ENCODE measurements at places on chromosomes 13 and 19.

- DNase-seq = no peak
Observed at GRCh38 chr13:36666477-36667229, 7.2 kb upstream of the SERTM1 start.

DNA sequence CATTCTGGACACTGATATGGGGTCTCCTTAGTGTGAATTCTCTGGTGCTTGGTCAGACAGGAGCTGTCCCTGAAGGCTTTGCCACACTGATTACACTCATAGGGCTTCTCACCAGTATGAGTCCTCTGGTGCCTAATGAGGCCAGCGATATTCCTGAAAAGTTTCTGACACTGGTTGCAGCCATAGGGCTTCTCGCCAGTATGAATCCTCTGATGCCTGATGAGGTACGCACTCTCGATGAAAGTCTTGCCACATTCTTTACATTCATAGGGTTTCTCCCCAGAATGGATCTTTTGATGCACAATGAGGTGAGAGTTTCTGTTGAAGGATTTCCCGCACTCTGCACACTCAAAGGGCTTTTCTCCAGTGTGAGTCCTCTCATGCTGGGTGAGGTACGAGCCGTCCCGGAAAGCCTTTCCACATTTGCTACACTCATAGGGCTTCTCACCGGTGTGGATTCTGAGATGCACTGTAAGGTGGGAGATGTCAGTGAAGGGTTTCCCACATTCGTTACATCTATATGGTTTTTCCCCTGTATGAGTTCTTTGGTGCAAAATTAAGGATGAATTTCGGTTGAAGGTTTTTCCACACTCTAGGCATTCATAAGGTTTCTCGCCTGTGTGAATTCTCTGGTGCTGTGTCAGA is 22.4 kb downstream of the ZNF329 start:
- no peak for DNase-seq

- DNase-seq = no peak
Observed at GRCh38 chr13:92900446-92900845, 326.2 kb upstream of the GPC6 start.

DNA sequence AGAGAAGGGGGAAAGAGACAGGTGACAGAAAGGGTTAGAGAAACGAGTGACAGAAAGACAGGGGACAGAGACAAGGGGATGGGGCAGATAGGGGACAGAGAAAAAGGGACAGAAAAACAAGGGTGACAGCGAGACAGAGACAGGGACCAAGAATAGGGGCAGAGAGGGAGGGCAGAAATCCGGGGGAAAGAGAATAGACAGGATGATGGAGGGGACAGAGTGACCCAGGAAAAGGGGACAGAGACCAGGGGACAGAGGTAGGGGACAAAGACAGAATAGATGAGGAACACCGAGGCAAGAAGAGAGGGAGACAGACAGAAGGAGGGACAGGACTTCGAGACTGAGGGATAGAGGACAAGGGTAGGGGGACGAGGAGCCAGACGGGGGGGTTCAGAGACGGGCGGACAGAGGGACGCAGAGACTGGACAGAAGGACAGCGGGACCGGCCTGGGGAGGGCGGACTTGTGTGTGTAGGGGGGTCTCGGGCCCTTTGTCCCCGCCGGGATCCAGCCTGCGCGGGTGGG is 593 bp downstream of the CADM4 start:
- DNase-seq = no peak

DNA sequence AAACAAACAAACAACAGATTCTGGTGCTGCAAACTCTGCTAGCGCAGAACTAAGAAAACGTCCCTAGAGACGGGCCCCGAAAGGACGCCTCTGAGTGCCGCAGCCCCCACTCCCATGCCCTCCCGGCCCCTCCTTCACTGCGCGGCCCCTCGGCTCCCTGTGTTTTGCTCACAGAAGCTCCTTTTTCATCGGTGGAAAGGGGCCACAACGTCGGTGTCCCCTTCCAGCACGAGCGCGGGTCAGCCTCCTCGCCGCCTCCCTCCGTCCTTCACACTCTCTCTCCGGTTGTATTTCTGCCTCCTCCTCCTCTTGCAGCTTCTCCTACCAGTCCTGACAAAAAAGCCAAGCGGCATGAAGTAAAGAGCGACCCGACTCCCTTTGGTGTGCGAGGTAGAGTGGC is 14.8 kb upstream of the F7 start:
- no peak for DNase-seq

- DNase-seq = no peak
Observed at GRCh38 chr19:49387936-49388372, at the start of gene KASH5. KASH5 (plus strand) TSS chr19:49388249; CDS start chr19:49390884, 2,635 bp downstream.

- DNase-seq = no peak
Observed at GRCh38 chr19:33758541-33759013, 38.1 kb upstream of the KCTD15 start.

GRCh38 chr19:55206664-55207500 is 2.4 kb downstream of the PTPRH start:
- peak; percentile 75 for DNase-seq

DNA sequence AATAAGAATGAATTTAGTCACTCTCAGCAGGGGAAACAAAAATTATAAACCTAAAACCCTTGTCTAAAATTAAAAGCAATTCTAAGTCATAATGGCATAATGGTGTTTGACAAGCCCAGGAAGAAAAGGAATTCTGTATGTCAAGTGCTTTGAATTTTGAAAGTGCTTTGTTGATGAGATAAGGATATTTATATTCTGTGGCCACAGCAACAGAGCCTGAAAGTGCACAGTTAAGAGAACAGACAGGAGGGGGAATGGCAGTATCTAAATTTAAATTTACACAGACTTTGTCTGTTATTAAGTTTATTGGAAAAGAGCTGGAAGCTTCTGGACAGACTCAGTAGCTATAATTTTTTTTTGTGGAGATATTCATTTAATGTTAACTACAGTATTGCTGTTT is 69.8 kb downstream of the OLFM4 start:
- no peak for DNase-seq

GRCh38 chr19:5542665-5543064 is 25.1 kb downstream of the TINCR start:
- DNase-seq = no peak

DNA sequence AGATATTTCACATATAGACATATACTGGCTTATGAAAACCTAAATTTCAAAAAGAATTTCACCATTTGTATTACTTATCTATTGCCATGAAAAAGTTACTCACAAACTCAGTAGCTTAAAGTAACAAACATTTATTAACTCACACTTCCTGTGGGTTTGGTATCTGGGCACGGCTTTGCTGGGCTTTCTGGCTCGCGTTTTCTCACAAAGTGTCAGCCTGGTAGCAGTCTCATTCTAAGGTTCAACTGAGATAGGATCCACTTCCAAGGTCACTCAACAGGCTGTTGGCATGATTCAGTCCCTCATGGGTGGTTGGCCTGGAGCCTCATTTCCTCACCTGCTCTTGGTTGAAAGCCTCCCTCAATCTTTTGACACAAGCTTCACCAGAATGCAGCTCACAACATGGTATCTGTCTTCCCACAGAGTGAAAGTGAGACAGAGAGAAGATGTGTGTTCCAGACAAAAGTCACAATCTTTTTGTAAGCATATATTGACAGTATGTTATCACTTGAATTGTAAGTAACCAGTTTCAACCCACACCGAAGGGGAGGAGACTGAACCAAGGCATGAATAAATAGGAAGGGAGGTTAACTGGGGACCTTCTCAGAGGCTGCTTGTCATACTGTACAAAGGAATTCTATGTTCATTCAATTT is 1065.8 kb upstream of the SPRY2 start:
- no peak for DNase-seq

GRCh38 chr13:56700324-56700723 is 440.4 kb upstream of the PRR20A start:
- DNase-seq = no peak

DNA sequence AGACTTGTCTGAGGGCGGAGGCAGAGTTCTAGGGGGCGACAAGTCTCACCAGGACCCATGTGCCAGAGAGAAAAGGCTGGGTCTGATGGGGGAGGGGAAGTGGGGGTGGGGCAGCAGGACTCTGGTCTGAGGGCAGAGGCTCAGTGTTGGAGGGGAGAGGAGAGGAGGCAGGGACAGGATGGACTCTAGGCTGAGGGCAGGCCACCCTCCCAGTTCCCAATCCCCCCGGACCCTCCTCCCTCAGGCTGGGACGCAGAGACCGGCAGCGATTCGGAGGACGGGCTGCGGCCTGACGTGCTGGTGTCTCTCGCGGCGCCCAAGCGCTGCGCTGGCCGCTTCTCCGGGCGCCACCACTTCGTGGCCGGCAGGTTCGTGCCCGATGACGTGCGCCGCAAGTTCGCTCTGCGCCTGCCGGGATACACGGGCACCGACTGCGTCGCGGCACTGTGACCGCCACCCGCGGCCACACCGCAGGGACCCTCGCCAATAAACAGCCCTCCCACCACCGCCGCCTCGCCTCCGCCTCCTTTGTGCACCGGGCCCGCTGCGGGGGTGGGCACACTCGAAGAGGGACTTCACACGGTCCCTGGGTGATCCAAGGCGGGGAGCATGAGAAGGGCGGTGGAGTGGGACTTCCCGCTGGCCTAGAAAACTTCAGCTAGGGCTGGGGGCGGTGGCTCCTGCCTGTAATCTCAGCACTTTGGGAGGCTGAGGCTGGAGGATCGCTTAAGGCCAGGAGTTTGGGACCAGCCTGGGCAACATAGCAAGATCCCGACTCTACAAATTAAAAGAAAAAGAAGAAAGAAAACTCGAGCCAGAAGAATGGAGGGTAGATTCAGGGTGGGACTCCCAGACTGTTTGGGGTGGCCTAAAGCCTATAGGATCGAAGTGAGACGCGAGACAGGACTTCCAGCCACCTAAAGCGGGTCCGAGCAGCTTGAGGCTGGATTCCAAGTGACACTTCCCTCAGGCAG is 703 bp upstream of the CILP2 start:
- no peak for DNase-seq

GRCh38 chr19:30710721-30711120 is 338.5 kb downstream of the ZNF536 start:
- no peak for DNase-seq

DNA sequence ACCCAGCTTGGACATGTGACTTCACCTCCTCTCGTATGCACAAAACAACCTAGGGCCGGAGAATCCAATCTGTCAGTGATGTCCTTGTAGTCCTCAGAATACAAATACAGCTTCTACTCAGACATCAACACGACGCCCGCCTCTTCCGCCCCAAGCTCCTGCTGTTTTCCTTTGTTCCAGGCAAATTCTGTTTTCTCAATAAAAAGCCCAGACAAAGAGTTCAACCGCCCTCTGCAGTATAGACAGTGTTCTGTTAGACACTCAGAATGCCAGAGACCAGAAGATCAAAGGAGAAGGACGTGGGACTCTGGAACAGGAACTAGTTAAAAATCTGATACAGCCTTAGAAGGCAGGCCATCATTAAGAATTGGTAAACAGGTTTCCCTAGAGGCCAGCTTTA is 42.0 kb upstream of the GGACT start:
- DNase-seq = no peak
